ENCODE measurements at places on chromosomes 16 and 17. TPM values are rescaled to one million over a fixed set of nuclear protein-coding genes. Genes with fewer than 3 reads are reported as not detected.

- no peak for DNase-seq
Observed at GRCh38 chr17:77264617-77265230, 124.0 kb downstream of the SEC14L1 start.

DNA sequence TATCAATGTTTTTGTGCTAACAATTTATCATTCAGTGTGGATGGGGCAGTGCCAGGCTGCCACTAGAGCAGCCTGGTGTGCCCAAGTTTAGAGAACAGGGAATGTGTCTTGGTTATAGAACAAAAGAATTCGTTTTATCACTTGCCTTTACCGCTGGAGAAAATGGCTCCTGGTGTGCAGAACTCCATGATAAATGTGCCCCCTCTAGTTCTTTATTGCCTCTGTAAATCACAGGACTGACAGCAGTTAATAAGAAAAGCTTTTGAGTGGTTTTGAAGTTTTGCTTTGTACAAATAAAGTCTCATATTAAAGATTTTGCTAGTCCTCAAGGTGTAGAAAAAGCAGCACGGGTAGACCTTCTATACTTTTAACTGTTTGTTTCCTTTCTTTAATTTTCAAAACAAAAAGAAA lies 28.2 kb upstream of the PSMD7 start:
- no peak for DNase-seq

GRCh38 chr17:81576621-81577277 lies 24.6 kb upstream of the FAAP100 start:
- no peak for DNase-seq

DNA sequence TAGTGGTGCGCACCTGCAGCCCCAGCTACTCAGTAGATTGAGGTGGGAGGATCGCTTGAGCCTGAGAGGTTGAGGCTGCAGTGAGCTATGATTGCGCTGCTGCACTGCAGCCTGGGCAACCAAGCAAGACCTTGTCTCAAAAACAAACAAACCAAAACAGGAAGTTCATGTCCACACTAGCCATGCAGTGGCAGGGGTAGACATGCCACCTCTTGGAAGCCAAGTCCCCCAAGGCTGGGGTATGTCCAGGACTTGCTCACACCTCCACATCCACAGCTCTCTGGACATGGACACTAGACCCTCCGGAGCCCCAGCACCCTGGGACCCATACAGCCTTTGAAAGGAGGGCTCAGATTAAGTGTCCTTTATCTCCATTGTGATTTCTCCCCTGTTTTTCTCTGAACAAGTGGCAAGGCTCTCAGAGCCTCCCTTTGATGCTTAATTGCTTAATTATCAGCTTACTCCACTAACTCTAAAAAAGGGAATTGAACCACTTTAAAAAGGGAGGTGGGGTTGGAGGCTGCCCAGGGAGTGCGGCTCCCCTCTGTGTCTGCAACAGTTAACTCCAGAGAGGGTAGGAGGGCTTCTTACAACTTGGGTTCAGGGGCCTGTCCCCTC lies 424.6 kb upstream of the C16orf82 start:
- no peak for DNase-seq

CES3 gene
- total RNA-seq, result 0.77 TPM

DNA sequence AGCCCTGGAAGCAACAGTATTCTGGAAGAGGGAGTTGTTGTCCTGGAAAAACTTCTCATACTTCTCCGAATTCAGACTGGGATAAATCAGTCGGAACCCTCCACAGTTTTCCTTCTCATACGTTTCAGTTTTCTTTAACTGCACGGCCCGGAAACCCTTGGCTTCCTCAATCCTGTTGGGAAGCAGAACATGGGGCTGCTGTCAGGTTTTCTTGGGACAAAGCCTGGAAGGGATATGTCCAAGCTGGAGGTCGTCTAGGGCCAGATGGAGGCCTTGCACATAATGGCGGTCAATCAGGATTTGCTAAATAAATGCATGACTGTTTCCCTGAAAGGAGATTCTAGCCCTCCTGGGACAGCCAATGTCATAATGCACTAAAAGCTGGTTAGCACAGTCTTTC lies 29.2 kb downstream of the TTLL6 start:
- no peak for DNase-seq

TMED6 gene
- total RNA-seq, result not detected

GRCh38 chr17:22454070-22454999 lies 762.0 kb downstream of the KCNJ18 start:
- no peak for DNase-seq

C17orf67 gene
- 0.45 TPM for total RNA-seq

GCGR gene
- not detected for total RNA-seq
